NCI-H2081 (cell line): ENCODE measurements at places on chromosomes 1 and 21.
A peak's percentile ranks its signal among the peaks of the same experiment; 100 is the strongest.

DNA sequence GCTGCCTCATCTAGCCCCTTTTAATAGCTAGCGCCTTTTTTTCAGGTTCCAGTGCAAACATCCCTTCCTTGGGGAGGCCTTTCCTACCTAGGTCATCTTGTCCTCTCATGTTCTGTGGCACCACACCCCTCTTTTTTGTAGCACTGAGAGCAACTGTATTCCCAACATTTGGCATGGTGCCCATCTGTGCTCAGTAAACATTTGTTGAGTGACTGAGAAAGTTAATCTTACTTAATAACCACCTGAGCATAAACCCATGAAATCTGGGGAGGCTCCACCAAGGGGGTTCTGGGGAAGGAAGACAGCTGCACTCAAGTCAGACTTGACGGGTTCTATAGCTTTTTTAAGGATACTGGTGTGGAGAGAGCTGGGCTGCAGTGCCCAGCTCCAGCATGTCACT lies 90.0 kb downstream of the NOS1AP start:
- DNase-seq, result peak; percentile 82

DNA sequence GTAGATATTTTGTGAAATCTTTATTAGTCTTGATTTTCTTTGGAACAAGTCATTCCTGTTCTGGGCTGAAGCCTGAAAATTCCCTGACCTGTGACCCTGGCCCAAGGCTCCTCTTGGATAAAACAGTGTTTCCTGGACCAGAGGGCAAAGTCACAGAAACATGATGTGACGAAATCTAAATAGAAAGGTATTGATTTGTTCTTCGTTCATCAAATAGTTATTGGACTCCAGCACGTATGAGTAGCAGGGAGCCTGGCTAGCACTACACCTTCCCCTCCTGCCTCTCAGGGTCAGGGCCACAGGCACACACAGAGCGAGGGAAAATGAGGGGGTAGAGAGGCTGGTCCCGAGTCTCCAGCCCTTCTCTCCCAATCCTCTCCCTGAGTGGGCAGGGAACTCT lies 1.7 kb upstream of the CLDN14 start:
- no peak for DNase-seq

- no peak for DNase-seq
Measured at GRCh38 chr1:171909711-171910110, 68.4 kb downstream of the DNM3 start.

DNA sequence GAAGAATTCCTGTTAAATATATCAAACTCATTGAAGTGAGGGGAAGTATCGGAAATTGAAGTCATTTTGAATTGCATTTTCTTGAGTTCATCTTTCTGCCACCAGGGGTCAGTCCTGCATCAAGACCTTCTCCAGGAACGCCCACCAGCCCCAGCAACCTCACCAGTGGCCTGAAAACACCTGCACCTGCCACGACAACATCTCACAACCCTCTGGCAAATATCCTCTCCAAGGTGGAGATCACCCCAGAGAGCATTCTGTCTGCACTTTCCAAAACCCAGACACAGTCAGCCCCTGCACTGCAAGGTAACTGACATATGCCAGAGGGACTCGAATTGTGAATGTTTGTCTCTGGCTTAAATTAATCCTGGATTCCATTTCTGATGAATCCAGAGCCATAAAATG lies 22.8 kb upstream of the TARS2 start:
- peak; percentile 82 for DNase-seq

DNA sequence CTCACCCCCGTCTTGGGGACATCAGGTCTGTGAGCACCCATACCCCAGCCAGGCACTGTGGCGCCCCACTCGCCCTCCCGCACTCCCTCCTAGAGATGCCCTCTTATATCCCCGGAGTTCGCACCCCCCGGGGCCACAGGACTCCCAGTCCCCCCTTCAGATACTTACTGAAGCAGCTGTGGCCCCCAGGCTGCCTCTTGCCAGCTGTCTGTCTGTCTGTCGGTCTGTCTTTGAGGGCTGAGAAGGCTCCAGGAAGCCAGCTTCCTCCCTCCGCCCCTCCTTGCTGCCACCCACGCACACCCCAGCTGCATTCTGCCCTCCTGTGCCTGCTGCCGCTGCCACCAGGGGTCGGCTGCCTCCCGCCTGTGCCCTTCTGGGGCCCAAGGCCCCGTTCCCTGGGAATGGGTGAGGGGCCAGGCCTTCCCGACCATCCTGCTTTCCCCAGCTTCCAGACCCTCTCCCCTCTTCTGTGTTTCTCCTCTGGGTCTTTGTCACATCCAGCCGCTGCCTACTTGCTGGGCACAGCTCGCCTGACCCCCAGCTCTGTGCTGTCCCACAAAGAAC lies at the start of gene PTPN7:
PTPN7 (minus strand) TSS at position 226 of the 564 bp plus-strand sequence. CDS start 1,200 bp downstream, outside the sequence.
- DNase-seq, result no peak
